ENCODE measurements at places on chromosomes 2 and 18. TPM values are rescaled to one million over a fixed set of nuclear protein-coding genes. Genes with fewer than 3 reads are reported as not detected.

DNA sequence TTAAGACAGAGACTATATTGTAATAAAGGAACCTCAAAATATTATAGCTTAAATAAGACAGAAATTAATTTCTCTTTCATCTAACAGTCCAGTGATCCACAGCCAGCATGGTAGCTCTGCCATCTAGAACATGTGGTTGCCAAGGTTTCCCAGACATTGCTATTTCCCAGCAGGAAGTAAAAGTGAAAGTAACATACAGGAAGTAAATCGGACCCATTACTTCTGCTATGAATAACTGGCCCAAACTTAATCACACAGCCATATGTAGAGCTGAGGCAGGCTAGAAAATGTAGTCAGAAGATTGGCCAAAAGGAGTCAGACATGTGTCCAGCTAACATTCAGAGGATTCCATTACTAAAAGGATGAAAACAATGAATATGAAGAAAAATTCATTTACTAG is 71.0 kb downstream of the NOL4 start:
- DNase-seq: no peak

- DNase-seq: peak; percentile 82
These were observed 727 bp downstream of the KIF1A start for GRCh38 chr2:240819126-240819857.

GRCh38 chr2:12302691-12303090 is 414.0 kb upstream of the TRIB2 start:
- DNase-seq: no peak

DNA sequence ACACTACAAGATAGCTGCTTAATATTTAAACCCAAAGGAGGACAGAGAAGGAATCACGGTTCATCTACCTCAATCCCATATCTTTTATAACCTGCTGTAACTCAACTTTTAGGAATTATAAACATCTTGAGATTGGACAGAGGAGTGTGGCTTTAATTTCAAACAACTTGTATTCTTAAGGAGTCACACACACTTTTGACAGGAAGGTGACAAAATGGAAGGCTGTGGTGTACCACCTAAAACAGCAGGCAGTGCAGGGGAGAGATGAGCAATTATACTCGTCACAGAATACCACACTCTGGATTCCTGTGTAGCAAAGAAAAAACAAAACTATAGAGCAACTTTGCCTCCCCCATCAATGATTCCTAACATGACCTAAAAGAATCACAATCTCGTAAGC is 194.8 kb downstream of the ZEB2 start:
- DNase-seq: no peak

GRCh38 chr2:8316356-8316755 is 365.5 kb upstream of the ID2 start:
- no peak for DNase-seq

DNA sequence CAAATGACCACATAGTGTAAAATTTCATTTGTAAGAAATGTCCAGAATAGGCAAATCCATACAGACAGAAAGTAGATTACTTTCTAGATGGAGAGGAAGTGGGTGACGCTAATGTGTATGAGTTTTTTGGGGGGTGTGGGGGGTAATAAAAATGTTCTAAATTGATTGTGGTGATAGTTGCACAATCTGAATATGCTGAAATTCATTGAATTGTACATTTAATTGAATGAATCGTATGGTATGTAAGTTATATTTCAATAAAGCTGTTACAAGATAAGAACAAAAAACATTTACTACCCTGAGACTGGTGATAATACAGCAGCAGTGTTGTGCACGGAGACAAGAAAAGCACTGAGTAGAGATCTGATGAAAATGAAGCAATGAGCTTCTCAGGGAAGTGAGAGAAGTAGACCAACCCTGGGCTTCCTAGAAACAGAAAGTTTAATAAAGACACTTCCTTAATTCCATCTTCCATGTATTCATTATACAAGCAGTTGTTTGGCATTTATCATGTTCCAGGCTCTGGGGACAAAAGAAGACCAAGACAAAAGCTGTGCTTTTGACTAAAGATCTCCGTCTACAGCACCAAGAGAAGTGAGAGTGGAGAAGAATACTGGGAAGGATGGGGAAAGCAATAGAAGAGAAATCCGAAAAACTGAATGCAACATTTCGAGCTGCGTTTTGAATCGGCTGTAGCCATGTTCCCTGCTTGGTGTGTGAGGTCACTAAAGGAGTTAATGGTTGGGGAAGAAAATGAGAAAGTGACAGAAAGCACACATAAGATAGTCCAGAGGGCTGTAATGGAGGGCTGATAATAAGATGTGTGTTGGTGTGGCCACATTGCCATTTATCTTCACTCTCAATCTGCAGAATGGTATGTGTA is 1.8 kb upstream of the PDE11A start:
- DNase-seq: no peak

The GCG gene
- 1,874 TPM for polyA plus RNA-seq

Data from pancreas (tissue), 10 donors.